Osteocyte (in vitro differentiated cells): ENCODE measurements at places on chromosomes 11 and 22. TPM values are rescaled to one million over a fixed set of nuclear protein-coding genes. Genes with fewer than 3 reads are reported as not detected.

GRCh38 chr11:22084564-22084963, 108.3 kb upstream of the ANO5 start:
- DNase-seq, result no peak
- no peak overlapping the region for H3K27ac ChIP-seq
- no peaks in the 10 kb centered on the region for H3K4me1 ChIP-seq
- H3K27me3 ChIP-seq, result no peaks in the 10 kb centered on the region

DNA sequence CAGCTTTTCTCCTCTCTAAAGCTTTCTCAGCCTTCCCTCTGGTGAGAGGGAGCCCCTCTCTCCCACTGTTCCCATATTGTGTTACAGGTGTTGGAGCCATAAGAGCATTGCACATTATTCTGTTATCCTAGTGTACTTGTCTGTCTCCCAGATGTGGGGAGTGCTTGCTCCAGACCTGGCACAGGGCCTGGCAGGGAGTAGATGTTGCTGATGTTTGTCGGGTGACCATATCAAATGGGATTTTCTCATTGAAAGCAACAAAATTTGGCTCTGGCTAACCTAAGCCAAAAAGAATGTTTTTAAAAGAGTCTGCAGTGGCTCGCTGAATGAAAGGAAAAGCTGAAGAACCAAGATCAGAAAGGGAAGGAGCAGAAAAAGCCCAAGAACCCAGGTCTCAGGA, 41.1 kb downstream of the CYB5R2 start:
- no peaks in the 10 kb centered on the region for H3K27me3 ChIP-seq
- H3K36me3 ChIP-seq, result peaks cover 72% of the 10 kb centered on the region
- peaks cover 2% of the 10 kb centered on the region for H3K4me1 ChIP-seq
- H3K4me3 ChIP-seq, result no peak overlapping the region
- no peak for DNase-seq

- H3K36me3 ChIP-seq, result no peaks in the 10 kb centered on the region
- H3K4me1 ChIP-seq, result no peaks in the 10 kb centered on the region
- no peak overlapping the region for H3K4me3 ChIP-seq
- no peak for DNase-seq
- H3K27me3 ChIP-seq, result peaks cover 27% of the 10 kb centered on the region
- no peak overlapping the region for H3K27ac ChIP-seq
Measured at GRCh38 chr11:113287801-113288200, 26.6 kb upstream of the TTC12 start.

DNA sequence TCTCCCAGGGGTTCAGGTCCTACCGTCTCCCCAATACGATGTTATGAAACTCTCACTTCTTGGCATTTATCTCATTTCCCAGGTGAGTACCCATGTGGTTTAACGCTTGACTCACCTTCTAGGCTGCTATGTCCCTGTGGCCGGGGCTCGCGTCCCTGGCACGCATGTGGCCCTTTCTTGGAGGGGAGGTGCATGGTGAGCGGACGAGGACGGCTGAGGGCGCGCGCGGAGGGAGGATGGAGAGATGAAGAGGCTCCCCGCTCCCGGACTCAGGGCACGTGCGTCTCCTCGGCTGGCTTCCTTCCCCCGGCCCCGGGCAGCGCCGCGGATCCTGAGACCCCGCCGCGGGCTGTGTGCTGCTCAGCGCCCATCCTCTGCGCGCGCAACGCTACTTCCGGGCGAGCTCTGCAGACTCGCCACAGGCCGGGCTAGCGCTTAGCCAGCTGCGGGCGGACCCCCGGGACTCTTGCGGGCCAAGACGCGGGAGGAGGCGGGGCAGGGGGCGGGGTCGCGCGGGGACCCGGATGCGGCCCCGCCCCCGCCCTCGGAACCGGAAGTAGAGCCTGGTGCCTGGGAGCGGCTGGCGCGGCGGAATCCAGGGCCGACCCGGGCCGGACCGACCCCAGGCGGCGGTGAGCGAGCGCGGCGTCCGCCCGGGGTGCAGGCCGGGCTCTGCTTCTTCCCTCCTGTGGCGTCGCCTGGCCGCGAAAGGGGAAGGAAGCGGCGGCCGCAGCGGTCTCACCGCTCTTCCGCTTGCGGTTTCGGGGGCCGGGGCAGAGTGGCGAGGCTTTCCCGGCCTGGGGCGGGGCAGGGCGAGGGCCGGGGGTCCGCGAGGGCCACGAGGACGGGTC, at the start of gene CTTN:
CTTN (plus strand) TSS at position 547 of the 851 bp plus-strand sequence. CDS start 8,769 bp downstream, outside the sequence.
- H3K27me3 ChIP-seq, result no peaks in the 10 kb centered on the region
- H3K36me3 ChIP-seq, result peaks cover 3% of the 10 kb centered on the region
- peak; percentile 94 for DNase-seq
- peaks cover 26% of the 10 kb centered on the region for H3K4me1 ChIP-seq

GRCh38 chr11:61008971-61009370, 37.5 kb downstream of the CD6 start:
- H3K4me1 ChIP-seq, result peaks cover 22% of the 10 kb centered on the region
- DNase-seq, result no peak
- H3K36me3 ChIP-seq, result no peaks in the 10 kb centered on the region
- H3K27me3 ChIP-seq, result peaks cover 6% of the 10 kb centered on the region
- H3K27ac ChIP-seq, result no peak overlapping the region

Gene TRPC6
- 40.7 and 43.8 TPM in 2 replicates for total RNA-seq
